Nucleus accumbens (tissue), 56 donors: ENCODE measurements at places on chromosomes 4 and X.
A peak's percentile ranks its signal among the peaks of the same experiment; 100 is the strongest.

- DNase-seq, result no peak
Measured at GRCh38 chr4:94533405-94534223, 81.9 kb downstream of the PDLIM5 start.

GRCh38 chrX:70672326-70672725 is 227.7 kb downstream of the DLG3 start:
- DNase-seq, result no peak

DNA sequence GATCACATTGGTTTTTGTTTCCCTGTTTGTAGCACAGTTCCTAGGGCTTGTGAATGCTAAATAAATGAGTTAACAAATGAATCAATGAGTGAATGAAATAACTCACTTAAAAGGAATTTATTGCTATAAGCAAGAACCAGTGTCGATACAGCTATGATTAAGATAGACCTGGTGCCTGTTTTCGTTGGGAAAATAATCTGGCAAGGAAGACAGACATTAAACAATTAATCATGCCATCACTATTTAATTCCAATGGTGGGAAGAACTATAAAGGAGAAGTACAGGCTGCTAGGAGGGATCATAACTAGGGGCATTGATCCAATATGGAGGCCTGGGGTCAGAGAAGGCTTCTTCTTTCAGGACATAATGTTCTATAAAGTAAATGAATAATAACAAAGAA is 4.5 kb upstream of the CBR4 start:
- DNase-seq, result no peak

- peak; percentile 58 for DNase-seq
Measured at GRCh38 chr4:185209031-185209851, at the start of gene SNX25. Gene SNX25, plus strand, starts transcription at chr4:185209598. Its CDS starts 229 bp downstream, at chr4:185209827.

DNA sequence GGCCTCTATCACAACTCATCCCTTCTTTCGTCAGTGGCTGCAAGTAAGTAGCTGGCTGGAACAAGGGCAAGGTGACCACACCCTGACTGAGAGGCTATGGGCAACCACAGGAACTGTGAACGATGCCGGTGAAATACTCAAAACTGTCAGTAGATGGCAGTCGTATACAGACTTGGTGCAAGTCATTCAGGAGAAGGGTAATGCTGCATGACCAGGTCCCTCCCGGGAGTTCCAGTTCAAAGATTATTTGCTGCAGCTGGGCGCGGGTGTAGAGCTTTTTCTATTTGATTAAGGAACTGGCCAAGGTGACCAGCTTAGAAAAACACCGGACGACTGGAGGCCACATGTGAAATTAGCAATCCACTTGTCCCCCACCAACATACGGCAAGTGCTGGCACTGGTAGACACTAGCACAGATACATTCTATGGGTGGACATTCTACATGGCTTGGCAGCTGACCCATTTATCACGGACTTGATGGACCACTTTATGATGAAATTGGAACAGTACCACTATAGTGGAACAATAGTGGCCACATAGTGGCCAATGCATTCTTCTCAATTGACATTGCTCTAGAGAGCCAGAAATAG is 726.6 kb downstream of the TRAM1L1 start:
- no peak for DNase-seq

- DNase-seq, result no peak
Measured at GRCh38 chr4:498328-498904, 540 bp downstream of the ZNF721 start.

DNA sequence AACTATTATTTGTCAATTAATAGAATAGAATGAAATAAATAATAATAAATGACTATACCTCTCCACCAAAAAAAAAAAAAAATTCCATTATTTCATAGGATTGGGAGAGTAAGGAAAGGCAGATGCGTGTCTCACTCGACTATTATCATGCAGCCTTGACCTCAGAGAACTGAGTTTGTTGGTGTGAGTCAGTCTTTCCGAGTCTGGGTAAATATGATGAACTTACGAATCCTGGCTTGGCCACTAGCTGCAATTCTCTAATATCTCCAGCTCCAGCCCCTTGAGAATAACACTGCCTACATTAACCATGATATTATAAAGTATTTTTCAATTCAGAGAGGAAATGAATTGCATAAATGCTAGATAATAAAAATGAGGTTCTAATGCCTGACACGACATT is 46.6 kb upstream of the DHX15 start:
- no peak for DNase-seq

DNA sequence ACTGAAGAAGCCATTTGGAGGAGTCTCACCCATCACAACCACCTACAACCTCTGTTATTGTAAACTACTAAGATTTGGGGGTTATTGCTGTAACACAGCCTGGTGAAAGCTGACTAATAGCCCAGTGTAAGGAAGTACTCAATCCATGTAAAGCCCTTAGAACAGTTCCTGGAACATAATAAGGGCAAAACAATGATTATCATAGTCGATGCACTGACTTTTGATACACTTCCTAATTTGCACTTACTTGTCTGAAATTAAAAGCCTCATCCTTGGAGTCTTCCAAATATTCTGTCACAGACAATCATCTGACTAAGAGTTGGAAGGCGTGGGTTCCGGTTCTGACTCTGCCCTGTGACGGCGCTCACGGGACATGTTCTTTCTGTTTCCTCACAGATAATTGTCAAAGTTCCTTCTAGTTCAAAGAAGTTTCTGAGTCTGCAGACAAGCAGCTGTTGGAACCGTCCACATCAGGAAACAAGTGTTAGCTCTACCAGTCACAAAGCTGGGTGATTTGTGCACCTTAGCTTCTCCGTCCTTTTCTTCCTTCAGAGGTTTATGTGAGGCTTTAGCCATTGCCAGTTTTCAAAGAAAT is 33.4 kb upstream of the RASGEF1B start:
- DNase-seq, result peak; percentile 23

DNA sequence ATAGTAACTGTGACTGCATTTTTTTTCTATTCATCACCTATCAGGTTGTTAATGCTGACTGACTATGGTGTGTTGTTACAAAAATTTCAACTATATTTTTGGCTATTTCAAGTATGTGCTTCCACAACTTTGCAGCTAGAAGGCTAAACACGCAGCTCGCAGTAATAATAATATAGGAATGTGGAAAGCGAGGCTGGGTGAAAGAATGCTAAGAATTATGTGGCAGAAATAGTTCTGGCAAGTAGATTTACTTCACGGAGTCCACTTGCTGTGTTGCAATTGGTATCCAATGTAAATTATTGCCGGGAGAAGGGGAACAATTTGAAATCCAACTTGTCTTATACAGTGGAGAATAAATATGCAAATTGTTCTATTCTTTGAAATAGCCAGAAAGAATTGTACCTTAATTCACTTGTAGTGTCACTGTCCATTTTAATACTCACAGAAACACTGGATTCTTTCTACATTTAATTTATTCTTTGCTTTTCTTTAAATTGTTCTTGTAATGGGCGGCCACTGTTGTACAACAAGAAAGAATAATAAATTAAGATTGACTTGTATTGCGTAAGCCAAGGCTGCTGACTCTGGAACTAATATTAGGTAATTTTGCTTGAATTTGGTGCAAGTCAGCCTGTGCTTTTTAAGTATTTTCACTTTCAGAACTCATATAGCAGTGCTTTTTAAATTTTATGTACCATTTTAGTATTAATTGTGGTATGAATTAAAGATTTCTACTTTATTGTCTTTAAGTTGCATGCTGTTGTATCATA is 154.9 kb downstream of the FRMPD4 start:
- no peak for DNase-seq

GRCh38 chr4:142091085-142091513 is 454.7 kb downstream of the IL15 start:
- DNase-seq, result no peak

GRCh38 chrX:22424122-22424915 is 151.6 kb downstream of the CBLL2 start:
- DNase-seq, result no peak

- DNase-seq, result no peak
Measured at GRCh38 chr4:65845199-65845773, 175.0 kb upstream of the EPHA5 start.

DNA sequence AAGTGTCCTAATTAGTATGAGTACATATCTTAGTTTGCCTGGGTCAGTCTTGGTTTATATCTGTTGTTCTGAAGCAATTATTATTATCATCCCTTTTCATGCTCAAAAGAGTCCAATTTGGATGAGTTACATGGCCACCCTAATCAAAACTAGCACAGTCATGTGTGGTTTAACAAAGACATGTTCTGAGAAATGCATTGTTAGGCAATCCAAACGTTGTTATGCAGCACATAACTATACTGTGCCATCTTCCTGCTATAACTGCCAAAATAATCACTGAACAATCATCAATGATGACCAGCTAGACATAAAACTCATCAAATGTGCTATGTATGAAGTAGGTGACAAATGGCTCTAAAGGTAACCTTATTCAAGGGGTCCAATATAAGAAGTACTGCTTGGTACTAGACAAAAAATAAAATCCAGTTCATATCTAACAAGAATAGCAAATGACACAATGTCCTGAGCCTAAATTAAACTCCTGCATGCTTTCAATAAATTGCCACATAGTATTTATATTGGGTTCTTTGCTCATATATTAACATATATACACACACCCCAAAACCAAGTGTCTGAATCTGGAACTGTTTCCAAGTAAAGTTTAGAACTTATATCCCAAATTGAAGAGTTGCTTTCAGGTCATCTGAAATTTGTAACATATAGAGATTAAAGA is 41.9 kb downstream of the CNOT6L start:
- no peak for DNase-seq

- DNase-seq, result peak; percentile 74
Measured at GRCh38 chr4:41256740-41257256, at the start of gene UCHL1. Gene UCHL1, plus strand, starts transcription at chr4:41256928. Its CDS starts 49 bp downstream, at chr4:41256977.

- DNase-seq, result no peak
Measured at GRCh38 chrX:106499473-106499872, 112.3 kb upstream of the RADX start.

DNA sequence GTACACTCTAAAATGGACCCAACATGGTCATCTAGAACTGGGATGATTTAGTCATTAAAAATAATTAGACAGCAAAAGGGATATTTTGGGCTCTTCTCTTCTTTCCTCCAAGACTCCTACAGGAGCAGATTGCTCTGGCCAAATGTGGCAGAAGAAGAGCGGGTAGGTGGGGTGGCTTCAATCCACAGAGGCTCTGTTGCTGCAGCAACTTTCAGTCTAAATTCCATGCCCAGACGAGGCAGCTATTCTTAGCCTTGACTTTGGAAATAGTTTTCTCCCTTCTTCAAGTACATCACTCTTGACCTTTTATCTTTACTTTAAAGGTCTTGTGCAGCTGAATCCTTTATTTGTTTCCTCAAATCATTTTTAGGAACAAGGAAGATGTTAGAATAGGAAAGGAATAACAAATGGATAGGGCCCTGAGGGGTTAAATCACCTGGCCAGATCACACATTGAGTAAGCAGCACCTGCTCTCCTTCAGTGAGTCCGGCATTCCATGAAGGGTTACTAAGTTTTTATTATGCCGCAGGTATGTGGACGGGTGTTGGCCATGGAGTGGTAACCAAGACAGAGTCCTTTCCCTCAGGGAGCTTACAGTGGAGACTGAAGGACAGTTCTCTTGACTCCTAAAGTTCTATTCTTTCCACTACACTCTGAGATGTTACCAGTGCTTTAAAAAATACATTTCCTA is 19.3 kb upstream of the SORBS2 start:
- DNase-seq, result no peak

- no peak for DNase-seq
Measured at GRCh38 chr4:83115656-83116285, 1.2 kb upstream of the PLAC8 start.

DNA sequence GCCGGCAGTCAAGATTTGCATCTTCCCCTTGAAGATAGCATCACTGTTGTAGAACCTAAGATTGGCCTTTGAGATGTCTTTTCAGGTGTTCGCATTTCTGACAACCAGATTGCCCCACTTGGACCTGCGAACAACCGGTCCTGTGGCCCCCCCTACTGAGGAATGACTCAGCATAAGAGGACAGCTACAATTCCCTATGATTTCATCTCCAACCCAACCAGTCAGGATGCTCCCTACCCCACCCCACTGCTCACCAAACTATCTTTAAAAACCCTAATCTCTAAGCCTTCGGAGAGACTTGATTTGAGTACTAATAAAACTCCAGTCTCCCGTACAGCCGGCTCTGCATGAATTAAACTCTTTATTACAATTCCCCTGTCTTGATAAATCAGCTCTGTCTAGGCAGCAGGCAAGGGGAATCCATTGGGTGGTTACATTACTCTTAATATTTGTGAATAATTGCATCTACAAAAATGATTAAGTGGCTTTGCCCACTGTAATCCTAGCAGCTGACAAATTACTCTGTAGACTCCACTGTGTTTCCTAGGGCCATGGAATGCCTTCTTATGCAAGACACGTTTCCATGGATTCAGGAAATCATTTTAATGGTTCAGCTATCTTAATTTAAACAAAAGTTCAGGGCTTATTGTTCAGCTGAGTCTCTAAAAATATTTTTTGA is 95.4 kb downstream of the GPR143 start:
- no peak for DNase-seq

DNA sequence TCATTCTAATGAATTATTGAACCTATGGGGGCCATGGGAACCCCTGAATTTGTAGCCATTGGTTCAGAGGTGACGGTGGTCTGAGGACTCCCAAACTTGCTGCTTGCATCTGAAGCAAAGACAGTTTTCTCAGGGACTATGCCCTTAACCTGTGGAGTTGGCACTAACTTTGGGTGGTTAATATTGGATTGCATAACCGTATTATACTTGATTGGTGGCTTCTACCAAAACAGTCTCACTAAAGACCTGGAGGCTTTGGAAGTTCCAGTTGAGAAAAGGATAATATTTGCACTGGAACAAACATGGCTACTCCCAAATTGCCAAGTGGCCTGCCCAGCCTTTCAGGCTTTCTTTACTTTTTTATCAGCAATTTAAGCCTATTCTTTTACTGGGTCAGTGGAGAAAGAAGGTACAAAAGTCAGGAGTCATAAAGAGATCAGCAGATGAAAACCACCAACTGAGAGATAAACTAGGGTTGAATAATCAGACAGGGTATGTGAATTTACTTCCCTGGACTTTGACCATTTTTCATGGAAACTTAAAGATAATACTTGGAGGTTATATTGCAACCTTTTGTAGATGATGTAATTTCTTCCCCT is 7.9 kb upstream of the KLHL8 start:
- DNase-seq, result no peak

GRCh38 chr4:53490965-53491622 is 100.2 kb downstream of the LNX1 start:
- no peak for DNase-seq

DNA sequence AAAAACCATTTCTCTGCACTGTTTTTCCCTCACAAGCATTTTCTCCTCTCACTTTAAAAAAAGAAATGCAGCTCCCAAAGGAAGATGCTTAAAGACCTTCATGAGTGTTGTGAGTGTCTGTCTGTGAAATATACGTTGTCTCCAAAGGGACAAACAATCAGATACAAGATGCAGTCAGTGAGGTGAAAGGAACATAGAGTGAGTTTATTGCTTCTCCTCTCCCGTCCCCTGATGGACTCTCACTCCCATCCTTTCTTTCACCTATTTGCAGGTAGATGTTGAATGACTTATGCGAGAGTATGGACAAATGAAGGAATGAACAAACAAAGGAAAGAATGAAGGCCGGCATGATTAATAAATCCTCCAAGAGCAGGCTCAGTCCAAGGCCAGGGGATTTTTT is 561.2 kb upstream of the DIPK2B start:
- DNase-seq, result no peak

DNA sequence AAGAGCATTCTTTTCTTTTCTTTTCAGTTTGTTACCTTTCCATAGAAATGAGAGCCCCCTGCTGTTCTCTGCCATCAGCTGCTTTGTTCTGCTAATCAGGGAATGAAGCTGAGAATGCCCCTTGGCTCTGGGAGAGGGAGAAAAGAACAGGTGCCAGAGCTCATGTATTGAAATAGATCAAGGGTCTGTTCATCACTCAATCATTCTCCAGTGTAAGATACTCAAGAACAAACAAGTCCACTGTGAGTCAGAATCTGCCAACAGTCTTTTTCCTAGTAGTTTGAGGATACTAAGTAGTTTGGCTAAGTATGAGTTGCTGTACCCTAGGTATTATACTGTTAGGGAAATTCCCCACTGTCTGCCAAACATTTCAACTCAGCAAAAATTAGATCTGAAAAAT is 144.3 kb downstream of the RTL3 start:
- DNase-seq, result no peak
